Stimulated activated CD8-positive, alpha-beta memory T cell treated with anti-CD3 and anti-CD28 coated beads, Interleukin-15, amount 100 ng/mL, for 1 hour (primary cell): ENCODE measurements at places on chromosomes 2 and 18.

DNA sequence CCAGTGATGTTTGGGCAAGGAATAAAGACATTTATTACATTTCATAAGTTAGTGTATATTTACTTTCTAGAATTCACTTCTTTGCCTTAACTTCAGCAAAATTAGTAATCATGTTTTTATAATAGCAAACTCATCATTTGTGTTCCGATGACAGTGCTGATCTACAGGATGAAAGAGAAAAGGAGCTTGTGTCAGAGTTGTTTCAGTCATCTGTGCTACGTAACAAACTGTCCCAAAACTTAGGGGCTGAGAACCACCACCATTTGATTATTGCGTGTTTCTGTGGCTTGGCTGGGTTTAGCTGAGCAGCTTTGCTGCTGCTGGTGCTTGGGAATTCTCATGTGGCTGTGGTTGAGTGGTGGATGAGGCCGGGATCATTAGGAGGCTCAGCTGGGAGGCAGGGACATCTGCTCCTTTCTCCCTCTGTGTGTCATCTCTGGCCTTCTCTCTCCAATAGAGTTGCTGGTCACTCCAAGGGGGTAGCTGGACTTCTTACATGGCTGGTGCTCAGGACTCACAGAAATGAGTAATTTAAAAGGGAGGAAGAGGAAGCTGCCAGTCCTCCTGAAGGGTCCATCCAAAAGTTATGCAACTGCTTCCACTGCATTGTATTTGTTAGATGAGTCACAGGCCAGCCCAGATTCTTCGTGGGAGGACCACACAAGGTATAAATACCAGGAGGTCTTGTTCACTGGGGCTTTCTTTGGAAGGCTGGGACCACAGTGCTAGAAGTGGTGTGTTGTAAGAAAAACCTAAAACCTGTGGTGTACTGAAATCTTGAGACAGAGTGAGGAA is 43.4 kb upstream of the HAAO start:
- DNase-seq, result no peak

DNA sequence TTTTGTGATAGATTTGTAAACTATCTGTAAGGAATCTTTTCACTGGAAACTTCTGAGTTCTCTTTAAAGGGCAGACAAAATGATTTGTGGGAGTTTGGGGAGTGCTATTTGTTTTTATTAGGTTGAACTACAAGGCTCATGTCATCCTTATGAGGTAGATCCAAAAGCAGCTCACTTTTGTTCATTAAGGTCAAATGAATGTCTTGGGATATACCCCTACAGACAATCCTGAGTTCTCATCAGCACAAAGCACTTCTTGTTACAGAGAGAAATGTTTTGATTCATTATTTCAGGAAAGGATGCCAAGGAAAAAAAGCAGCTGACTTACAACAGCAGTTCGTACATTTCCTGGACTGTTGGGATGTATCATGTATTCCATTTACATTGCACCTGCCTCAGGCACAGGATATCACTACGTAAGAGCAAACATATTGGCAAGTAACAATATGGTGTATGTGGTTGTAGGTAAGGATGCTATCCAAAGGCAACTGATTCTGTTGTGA is 68.9 kb downstream of the DCC start:
- no peak for DNase-seq

GRCh38 chr2:9638532-9638931 is 7.7 kb upstream of the YWHAQ start:
- DNase-seq, result no peak

- peak; percentile 73 for DNase-seq
Measured at GRCh38 chr18:45690975-45691815, 32.8 kb upstream of the SLC14A1 start.

GRCh38 chr2:158457826-158458616 is 1.3 kb downstream of the PKP4 start:
- no peak for DNase-seq
